Stimulated activated naive CD4-positive, alpha-beta T cell treated with Interleukin-2 at 50 U/mL for 16 hours (primary cell): ENCODE measurements at places on chromosomes 16 and 17.

DNA sequence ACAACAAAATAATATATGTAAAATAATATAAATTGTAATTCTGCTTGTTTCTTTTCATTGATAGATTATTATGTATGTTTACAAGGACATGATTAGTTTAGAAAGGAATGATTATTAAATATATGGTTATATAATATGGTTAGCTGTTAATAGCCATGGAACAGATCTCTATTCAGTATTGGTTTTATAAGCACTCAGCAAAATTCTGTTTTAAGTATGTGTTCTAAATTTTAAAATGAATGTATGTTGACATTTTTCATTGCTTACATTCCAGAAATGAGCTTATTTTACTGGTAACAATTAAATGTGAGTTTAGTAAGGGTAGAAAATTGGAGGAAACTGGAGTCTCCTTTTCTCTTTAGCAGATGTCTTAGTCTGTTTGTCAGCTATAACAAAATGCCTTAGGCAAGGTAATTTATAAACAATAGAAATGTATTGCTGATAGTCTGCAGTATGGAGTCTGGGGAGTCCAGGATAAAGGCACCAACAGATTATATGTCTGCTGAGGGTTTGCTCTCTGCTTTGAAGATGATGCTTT lies 45.4 kb downstream of the NFAT5 start:
- no peak for DNase-seq

GRCh38 chr17:56298846-56299245 lies 145.6 kb downstream of the ANKFN1 start:
- no peak for DNase-seq

DNA sequence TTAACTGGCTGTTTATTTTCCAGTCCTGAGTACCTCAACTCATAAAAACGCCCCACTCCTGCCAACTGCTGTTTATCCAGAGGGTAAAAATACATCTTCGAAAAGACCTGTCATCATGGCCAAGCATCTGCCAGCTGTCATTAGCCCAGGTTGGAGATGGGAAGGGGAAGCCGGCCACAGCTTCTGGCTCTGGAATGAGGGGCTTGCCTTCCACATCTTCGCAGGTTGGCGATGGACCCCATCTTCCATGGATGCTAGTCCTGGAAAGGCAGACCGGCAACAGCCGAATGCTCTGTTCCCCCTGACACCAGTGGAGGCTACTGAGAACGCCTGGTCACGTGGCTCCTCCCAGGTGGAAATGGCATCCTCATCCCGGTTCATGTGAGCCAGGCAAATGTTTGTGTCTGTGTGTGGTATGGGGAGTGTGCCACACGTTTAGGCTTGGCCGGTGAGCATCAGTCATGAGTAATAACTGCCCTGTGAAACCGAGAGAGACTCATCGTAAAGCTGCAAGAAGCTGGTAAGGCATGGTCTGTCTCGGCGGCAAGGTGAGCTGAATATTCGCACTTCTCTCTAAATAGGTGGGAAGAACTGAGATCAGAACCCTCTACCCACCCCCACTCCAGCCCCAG lies 420 bp upstream of the KRTAP17-1 start:
- no peak for DNase-seq

DNA sequence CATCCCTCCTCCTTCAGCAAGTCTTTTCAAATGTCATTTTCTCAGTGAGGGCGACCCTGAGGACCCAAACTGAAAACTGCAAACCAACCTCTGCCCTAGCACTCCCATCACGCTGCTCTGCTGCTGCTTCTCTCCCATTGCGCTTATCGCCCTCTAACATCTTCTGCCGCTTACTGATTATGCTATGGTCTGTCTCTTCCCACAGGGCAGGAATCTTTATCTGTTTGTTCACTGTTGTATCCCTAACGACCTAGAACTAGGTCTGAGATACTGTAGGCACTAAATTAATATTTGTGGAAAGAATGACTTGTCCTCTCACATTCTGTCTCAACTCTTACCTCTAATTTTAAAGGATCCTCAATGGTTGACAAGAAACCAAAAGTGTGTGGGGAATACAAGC lies 12.5 kb downstream of the ZSCAN32 start:
- no peak for DNase-seq

- no peak for DNase-seq
These were observed 2.4 kb downstream of the HLF start for GRCh38 chr17:55266958-55267688.

DNA sequence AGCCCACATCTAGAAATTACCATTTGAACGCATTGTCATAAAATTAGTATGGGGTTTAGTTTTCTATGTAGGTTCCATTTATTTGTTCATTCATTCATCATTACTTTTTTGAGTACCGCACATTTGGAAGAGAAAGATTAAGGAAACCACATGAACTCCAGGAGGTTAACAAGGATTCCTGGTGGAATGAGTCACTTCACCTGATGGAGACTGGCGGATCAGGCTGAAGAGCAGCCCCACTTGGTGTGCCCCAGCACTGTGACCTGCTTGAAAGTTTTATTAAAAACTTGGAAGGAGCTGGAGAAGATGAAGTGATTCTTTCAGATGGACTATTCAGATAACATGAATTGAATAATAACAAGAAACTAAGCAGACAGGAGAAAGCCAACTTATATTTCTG lies 293.6 kb upstream of the CDH11 start:
- no peak for DNase-seq

DNA sequence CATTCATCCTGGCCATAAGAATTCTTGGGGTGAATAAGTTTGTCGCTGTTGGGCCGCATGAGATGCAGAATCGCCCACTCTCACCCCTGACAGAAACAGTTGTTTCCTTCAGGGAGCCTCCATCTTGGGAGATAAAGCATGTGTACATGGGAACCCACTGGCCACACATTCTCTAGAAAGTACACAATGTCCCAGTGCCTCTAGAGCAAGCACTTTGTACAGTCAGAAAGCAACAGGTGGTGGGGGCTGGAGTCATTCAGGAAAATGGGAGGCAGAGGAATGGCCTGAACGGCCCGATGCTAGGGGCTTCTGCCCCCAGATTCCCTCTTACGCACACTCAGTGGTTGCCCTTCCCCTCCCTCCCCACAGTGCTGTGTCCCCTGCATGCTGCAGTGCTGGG lies 16.1 kb downstream of the ACE start:
- no peak for DNase-seq

GRCh38 chr16:54140057-54140787 lies 146.4 kb downstream of the IRX3 start:
- no peak for DNase-seq

GRCh38 chr17:3772764-3773163 lies 28.2 kb downstream of the ITGAE start:
- DNase-seq: no peak

- no peak for DNase-seq
These were observed 66.9 kb downstream of the COPRS start for GRCh38 chr17:31792007-31792585.

GRCh38 chr17:58587713-58588117 lies 73.3 kb upstream of the MTMR4 start:
- peak; percentile 35 for DNase-seq

DNA sequence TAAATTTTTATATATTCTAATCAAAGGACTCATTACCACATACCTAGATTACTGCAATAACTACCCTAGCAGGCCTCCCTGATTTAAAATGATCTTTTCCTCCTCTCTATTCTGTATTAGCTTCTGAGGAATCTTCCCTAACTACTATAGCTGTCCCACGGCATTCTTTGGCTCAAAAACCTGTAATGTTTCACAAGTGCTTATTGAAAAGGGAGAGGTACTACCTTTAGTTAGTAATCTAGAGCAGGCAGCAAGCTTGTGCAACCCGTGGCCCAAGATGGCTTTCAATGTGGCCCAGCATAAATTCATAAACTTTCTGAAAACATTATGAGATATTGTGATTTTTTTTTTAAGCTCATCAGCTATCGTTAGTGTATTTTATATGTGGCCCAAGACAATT lies 71.0 kb upstream of the CORO6 start:
- DNase-seq: no peak

GRCh38 chr17:21174186-21174585 lies 39.8 kb downstream of the TMEM11 start:
- DNase-seq: no peak

DNA sequence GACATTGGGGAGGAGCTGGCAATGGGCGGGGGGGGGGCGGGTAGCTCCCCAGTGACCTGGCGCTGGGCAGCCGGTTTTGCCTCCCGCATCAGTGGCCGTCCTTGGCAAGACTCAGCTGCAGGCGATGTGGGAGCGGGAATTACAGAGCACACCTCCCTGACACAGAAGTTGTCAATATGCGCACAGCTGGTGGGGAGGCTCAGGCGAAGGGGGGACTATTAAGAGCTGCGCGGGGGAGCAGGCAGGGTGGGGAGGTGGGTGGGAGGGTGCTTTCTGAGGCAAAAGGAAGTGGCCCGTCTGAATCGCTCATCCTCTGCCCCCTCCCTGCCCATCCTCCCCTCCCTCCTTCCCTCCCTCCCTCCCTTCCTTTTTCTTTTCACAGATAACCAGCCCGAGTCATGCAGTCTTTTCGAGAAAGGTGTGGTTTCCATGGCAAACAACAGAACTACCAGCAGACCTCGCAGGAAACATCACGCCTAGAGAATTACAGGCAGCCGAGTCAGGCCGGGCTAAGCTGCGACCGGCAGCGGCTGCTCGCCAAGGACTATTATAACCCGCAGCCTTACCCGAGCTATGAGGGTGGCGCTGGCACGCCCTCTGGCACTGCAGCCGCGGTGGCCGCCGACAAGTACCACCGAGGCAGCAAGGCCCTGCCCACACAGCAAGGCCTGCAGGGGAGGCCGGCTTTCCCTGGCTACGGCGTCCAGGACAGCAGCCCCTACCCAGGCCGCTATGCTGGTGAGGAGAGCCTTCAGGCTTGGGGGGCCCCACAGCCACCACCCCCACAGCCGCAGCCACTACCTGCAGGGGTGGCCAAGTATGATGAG lies 44.0 kb downstream of the SREBF1 start:
- DNase-seq: peak; percentile 42

GRCh38 chr16:78094166-78094565 lies 5.3 kb upstream of the WWOX start:
- DNase-seq: no peak

DNA sequence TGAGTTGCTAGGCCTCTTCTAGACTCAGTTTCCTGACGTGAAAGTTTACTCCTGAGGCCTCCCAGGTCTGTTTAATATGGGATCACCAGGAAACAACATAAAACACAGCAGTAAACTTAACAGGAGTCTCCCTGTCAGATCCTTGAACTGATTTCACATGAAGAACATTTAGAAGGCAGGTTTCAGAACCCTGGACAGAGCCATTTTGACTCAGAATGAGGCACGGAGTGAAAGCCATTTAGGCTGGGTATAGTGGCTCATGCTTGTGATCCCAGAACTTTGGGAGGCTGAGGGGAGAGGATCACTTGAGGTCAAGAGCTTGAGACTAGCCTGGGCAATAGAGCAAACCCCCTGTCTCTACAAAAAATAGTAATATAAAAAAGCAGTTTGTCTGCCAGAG lies 289.1 kb downstream of the CA10 start:
- no peak for DNase-seq

GRCh38 chr17:80113033-80113484 lies 11.7 kb downstream of the GAA start:
- no peak for DNase-seq

DNA sequence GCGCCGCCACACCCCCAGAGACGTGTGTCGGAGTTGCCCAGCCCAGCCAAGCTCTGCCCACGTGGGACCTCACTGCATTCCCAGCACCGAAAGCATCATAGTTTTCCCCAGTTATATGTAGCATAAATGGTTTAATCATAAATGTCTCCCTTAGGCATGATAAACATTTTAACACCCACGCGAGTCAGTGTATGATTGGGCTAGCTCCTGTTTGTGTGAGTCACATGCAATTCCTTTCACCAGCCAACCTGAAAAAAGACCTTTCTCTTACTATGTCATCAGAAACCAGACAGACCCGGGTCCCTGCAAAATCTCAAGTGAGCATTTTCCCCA lies 9.2 kb downstream of the TAF1C start:
- DNase-seq: no peak

DNA sequence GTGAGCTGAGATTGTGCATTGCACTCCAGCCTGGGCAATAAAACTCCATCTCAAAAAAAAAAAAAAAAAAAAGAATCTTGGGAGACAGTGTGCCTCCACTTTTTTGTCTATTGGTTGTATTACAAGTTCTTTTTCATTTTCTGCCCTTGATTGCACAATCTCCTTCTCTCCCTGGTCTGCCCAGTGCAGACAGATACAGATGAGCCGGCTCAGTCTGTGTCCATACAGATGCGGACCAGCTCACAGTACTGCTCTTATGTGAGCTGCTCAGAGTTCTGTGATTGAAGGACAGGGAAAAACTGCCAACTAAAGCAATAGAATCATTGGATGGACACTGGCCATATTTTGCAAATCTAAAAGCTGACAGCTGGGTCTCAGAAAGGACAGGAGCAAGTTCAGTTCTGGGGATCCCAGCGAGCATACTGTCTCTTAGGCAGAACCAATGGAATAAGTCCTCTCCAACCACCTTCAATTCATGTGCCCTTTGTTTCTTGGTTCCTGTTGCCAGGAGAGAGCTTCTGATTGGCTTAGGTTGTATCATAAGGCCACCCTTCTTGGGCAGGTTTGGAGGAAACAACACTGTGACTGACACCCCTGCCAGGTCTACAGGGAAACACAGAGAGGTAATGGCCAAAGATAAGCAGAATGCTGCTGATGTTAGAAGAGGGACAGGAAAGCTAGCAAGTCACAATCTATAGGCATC lies 495.6 kb upstream of the HSBP1 start:
- no peak for DNase-seq

DNA sequence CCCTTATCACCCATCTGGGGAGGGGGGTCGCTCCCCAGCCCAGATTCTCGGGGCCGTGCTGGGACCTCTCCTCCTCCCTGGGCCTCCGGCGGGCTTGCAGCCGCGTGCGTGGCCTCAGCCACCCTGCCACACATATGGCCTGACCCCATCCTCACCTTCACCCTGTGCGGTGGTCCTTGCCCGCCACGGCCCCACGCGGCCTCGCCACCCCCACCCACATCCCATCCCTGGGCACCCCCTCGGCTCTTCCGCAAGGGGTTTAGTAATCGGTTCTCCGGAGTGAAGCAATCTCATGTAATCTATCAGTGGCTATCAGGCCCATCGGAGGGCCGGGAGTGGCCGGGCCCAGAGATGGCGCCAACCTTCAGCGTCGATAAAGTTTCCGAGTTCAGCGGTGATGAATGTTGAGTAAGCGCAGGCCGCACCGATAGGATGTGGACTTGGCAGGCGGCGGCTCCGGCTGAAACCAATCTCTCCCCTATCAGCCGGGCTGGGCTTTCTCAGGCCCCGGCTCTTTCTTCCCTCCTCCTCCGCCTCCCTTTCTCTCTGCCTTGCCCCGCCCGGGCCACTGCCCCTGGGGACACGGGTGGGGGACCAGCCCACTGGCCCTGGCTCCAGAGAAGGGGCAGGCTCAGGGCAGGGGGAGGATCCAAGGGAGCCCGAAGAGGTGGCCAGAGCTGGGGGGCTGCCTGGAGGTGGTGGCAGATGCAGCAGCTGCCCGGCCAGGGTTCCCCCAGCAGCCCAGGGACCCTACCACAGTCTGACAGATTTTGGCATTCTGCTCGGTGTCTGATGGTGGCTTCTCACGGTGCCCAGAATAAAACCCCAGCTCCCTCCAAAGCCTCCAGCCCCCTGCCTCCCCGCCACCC lies 20.8 kb downstream of the ZFPM1 start:
- DNase-seq: no peak
